ENCODE measurements at places on chromosomes 13 and 19.

DNA sequence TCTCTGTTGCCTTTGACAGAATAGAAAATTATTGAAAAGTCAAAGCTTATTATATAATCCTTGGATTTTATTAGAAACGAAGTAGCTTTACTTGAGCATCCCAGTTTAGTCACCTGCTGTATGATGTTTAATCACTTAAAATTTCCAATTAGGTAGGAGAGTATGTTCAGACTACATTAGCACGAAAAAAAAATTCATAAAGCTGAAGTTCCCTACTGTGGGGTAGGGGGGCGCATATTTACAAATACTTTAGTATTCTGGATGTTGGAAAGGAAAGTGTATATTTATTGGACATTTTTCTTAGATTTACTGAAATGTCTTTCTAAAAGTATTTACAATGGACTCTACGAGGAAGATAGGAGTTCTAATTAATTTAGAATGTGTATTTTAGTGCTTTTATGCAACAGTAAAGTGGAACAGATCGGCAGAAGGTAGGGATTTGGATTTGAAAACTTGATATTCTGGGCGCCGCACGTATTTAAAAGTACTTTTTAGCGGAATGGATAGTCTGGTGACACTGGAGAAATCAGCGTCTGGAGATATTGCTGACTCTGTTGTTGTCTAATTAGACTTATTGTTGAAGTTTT is 1.9 kb downstream of the CDK8 start:
- DNase-seq, result no peak

DNA sequence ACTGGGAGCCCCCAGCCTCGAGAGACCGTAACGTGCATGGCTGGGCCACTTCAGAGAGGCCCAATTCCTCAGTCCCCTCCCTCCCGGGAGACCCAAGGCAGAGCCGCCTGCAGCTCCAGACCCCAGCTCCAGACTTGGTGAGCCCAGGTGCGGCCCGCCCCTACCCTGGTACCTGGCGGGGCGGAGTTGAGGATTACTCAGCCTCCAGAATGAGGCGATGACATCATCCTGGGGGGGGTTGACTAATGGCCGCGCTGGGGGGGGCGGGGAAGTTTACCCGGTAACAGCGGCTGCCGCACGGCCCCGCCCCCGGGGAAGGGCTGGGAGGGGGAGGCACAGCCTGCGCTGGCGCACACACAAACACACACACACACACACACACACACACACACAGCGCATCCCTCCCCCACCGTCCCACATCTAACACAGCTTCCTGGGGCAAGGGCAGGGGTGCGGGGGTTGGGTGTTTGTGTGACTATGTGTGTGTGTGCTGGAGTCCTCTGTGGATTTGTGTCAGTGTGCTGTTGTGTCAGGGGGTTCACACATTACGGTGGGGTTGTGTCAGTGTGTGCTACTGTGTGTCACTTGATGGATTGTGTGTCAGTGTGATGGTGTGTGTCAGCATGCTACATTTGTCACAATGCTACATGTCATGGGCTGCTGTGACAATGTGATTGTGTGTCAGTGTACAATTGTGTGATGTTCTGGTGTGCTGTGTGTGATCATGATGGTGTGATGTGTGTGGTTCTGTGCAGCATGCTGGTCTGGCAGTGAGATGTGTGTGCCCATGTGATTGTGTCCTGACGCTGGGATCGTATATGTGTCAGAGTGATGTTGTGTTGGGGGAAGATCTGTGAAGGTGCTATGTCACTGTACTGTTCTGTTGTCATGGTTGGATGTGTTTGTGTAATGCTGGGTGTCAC is 10.3 kb upstream of the BBC3 start:
- peak; percentile 93 for DNase-seq

DNA sequence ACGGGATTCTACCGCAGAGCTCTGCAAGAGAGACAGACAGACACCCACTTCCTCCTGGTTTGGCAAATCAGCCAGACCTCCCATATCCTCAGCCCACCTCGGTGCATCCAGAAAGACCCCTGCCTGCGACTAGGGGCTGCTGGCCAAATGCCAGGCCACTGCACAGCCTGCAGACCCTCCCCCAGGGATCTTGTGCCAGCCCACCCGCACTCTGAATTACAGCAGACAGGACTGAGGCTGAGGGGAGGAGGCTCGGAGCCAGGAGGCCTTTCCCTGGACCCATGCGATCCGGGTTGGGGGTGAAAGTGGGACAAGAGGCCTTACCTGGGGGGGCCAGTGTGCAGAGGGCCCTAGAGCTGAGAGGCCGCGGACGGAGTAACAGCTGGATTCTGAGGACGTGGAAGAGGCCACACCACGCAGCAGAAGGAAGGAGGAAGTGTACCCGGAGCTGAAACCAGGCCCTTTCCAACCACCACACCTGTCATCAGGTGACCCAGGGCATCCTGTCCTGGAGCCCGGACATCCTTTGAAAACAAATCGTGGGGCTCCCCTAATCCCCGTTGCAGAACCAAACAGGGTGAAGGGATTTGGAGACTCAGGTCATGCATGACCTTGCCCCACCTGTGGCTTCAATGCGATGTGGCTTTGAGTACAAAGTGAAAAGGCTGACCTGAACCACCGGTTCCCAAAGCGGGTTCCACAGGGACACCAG is 993 bp downstream of the FUT6 start:
- no peak for DNase-seq

DNA sequence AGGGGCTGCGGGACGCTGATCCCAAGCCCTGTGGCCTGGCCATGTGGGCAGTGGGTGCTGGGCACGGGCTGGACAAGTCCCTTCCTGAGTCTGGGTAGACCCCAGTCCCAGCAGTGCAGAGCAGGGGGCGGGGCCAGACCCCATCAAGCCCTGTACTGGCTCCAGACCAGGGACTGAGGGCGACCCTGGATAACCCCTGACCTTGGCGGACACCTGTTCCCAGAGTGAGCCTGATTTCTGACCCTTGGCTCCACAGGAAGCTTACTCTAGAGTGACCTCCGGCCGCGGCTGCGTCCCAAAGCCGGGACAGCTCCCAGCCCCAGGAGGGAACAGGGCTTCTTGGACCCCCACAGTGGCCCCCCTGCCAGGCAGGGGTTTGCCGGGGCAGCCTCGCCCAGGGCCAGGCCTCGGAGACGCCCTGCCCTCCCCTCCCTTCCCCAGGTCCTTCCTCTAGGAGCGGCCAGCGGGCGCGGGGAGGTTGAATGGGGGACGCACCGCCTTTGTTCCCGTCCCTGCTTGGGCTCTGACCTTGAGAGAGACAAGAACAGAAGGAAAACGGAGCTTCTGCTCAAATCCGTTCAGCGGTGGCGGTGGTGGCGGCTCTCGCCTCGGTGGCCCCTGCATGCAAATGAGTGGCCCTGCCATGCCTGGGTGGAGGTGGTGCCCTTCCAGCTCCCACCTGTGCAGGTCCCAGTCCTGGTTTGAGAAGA is 2.3 kb upstream of the EFNA2 start:
- no peak for DNase-seq

GRCh38 chr19:3045885-3046697 is 16.2 kb downstream of the TLE5 start:
- DNase-seq, result no peak

DNA sequence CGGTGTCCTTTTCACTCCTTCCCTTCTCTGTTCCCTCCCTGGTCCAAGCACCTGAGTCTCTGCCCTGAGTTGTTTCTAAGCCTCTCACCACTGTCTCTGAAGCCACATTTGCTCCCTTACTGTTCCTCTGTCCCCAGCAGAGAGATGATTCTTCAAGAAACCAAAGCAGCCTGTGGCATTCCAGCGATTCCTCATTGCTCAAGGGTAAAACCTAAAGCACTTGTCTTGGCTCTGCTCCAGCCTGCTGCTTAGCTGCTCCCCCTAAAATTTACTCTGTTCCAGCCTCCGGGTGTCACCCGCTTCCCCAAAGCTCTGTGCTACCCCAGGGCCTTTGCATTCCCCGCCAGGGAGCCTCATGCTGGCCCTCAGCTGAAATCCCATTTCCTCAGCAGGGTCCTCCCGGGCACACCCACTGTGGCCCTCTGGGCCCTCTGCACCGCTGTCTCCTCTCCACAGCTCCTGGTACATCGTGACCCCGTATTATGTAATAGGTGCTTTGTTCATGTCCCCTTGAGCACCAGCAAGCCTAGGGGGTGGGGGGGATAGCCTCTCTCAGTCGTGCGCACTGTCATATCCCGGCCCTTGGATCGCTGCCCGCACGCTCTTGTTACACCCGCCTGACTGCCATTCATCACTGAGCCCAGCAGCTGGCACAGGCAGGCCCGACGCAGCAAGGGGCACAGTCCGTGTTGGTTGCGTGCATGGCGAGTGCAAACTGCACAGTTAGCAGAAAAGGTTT is 15.8 kb downstream of the TECR start:
- peak; percentile 76 for DNase-seq

Measured in RWPE2 (cell line).